ENCODE measurements at places on chromosomes 16 and 17.

- no peak for DNase-seq
These were observed 686 bp upstream of the MTSS2 start for GRCh38 chr16:70686376-70687101.

DNA sequence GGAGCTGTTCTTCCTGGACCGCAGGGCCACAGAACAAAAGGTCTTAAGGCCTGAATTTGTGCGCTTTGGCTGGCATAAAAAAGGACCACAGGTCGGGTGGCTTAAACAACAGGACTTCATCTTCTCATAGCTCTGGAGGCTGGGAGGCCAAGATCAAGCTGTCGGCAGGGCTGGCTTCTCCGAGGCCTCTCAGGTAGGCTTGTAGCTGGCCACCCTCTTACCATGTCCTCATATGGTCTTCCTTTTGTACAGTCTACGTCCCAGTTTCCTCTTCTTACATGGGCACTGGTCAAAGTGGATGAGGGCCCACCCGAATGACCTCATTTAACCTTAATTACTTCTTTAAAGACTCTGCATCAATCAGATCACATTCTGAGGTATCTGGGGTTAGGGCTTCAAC lies 257.6 kb downstream of the CBLN1 start:
- no peak for DNase-seq

DNA sequence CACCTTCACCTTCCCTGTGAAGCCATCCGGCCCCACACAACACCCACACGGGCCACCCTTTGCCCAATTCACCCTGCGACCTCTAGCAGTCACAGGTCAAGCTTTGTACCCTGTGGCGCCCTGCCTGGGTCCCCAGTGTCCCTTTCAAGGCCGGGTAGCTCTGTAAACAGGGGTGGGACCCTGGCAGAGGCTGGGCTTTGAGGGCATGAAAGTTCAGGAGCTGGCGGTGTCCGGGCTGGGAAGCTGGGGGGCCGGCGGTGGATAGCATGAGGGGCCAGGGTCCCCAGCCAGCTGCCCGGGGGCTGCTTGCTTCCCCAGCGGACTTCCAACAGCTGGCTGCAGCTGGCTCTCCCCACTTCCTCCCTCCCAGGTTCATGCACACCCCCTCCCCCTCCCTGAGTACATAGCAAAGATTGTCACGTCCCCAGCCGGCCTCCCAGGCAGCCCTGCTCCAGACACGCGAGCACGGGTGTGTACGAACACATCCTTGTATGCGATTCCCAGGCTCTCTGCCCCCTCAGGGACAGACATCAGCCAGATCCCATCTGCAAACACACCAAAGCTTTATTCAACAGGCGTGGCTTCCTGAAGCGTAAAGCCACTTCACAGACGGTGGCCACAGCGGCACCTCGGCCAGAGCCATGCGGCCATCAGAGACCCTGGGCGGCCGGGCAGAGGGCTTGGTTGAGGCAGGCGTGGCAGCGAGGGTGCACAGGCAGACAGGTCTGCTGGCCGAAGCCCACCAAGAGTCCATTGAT lies 8.2 kb downstream of the NTHL1 start:
- DNase-seq, result no peak

DNA sequence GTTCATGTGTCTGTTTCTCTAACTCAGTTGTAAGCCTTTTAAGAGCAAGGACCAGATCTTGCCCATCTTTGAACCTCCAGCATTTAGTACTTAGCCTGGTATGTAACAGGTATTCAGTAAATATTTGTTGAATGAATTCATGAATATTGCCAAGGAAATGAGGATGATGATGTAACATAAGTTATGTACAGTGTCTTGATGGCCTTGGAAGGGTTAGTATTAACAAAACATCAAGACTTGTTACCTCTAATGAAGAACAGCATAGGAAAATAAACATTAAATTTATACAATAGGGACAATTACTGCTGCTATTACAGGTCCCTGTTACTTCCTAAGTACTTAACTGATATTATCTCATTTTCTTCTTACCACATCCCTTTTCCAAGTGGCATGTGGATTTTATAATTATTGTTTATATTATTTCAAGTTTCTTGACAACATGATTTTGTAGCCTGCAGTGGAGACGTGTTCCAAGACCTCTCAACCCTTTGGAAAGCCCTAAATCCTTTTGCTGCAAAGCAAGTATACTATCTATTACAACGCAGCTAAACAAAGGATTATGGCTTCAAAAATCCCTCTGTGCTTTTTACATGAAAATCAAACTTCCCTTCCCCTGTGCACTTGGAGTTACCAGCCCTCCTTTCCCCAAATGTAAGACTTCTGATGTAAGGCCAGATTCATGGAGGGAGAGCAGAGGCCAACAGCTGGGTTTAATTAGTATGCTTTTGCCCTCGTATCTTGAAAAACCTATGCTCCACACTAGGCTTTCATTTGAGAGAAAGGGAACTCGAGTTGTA lies 77.4 kb upstream of the SMIM36 start:
- no peak for DNase-seq

GRCh38 chr17:82519971-82520903 lies 705 bp downstream of the FOXK2 start:
- DNase-seq, result peak; percentile 53

- no peak for DNase-seq
These were observed 18.0 kb downstream of the C16orf87 start for GRCh38 chr16:46812781-46813540.

- no peak for DNase-seq
These were observed 57.0 kb downstream of the RAI1 start for GRCh38 chr17:17737961-17738894.

GRCh38 chr17:560432-560873 lies 154.2 kb downstream of the VPS53 start:
- DNase-seq, result no peak

GRCh38 chr17:2724784-2725164 lies 13.2 kb upstream of the CLUH start:
- peak; percentile 53 for DNase-seq

DNA sequence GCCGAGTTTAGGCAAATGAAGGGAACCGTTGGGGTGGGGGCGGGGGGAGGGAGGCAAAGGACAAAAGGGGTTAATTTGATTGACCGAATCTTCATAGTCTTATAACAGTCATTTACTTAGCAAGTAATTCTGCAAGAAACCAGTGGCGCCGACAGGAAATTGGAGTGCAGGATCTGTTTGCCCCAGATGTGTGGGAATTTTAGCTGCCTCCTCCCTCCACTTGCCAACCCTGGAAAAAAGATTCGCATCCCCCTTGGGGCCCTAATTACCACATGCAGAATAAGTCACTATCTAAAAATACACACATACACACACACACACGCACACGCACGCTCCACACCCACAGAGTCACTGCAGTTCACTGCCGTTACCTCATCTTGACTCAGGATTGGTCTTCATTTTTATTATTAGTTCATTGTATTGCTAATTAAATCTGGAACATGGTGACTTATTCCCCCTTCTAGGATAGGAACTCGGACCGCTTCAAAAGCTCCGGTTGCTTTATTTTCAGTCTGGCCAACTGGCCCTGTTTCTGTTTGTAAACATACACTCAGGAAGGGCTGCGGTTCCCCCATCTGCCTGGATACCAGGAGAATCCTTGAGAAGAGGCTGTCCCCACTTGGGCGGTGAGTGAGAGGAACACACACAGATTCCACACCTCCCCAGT lies 241.6 kb upstream of the SALL1 start:
- DNase-seq, result no peak

- DNase-seq, result no peak
These were observed 36.8 kb upstream of the PABPN1L start for GRCh38 chr16:88903267-88903666.

DNA sequence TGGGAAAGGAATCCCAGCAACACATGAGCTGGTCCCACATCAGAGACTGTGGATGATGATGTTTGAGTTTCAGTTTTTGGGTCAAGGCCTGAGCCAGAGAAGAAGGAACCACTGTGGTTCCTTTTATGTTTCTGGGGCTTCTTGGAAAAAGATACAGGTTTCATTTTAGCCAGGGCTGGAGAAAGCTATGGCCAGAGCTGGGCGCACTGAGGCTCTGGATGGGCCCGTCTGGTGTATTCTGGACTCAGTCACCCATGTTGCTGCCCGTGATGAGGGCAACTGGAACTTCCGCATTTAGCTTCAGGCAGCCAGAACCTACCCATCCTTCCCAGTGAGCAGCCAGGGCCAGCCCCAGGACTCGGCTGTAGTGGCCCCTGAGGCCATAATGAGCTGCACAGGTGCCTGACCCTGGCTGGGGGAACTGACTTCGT lies 15.0 kb upstream of the PITPNA start:
- no peak for DNase-seq

- DNase-seq, result no peak
These were observed 1.1 kb downstream of the CTRB1 start for GRCh38 chr16:75219838-75220237.

DNA sequence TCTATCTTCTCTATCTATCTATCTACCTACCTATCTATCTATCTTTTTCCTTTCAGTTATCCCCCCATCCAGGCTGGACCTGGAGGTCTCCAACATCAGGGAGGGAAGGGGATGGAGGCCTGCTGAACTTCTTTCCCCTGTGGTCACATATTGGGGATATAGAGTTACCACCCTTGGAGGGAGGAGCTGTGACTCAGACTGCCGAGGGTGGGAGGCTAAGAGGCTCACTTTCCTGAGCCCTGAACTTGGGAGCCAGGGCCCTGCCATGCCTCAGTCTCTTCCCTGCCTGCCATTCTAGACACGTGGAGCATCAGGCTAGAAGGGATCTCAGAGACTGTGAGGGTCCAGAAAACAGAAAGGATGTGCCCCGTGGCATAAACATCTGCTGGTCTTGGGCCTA lies 8.4 kb downstream of the LRRC3C start:
- no peak for DNase-seq

DNA sequence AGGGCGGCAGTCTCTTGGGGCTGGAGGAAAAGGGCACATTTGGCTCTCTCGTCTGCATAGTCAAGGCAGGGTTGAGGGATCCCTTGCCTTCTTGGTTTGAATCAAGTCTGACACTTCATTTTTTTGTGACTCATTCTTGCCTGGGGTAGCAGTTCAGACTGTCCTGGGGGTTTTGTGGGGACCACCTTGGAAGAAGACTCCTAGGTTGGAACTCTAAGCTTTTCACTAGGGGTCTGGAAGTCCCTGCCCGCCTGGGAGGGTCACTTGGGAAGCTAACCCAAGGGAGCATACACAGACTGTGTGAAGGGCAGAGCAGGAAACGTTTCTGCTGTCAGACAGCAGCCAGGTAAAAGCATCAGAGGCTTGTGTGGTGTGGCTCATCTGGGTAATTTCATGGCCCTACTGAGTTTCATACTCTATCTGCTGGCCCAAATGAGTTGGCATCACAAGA lies 11.3 kb downstream of the YPEL2 start:
- no peak for DNase-seq
